ENCODE measurements at places on chromosomes 1 and 21.

GRCh38 chr1:173208868-173209267 lies 1.7 kb upstream of the TNFSF4 start:
- DNase-seq = no peak

DNA sequence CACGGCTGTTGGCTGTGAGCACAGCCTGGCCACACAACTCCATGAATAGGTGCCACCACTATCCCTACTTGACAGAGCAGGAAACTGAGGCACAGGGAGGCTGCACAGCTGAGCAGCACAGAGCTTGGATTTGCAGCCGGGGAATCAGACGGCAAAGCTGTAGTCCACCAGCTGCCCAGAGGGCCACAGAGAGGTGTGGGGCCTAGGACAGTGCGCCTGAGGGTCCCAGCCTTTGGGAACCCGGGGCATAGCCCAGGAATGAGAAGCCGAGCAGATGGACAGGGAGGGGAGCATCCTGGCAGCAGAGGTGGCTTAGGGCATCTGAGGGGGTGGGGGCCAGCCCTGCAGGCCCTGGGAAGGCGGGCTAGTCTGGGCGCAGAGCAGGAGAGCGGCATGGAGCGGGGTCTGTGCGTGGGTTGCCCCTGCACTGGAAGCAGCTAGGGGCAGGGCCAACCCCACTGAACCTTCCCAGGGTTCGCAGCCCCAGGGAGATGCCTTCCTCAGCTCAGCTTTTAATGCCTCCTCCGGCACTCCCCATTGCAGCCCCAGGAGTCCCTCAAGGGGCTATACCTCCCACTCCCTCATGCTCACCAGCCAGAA lies 46.2 kb upstream of the COL18A1 start:
- DNase-seq = no peak

DNA sequence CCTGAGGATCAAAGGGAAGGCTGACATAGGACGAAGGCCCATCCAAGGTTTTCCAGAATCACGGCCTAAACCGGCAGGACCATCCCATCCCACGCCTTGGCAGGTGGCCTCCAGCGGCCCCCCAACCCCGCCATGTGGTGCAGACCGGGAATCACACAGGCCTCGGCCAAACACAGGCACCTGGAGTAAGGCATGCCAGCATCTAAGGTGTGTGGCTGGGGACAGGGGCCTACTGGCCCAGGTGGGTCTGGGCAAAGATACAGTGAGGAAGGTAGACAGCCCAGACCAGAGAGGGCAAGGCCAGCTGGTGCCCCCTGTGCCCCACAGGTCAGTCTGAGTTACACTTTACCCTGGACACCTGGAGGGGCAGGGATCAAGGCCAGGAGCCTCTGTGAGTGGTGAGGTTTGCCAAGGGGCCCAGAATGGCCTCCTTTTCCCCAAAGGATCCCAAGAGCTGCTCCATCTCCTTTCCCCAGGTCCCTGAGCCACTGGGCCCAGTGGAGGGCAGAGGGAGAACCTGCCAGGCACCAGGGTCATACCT lies 12.7 kb upstream of the TAS1R2 start:
- DNase-seq = no peak

DNA sequence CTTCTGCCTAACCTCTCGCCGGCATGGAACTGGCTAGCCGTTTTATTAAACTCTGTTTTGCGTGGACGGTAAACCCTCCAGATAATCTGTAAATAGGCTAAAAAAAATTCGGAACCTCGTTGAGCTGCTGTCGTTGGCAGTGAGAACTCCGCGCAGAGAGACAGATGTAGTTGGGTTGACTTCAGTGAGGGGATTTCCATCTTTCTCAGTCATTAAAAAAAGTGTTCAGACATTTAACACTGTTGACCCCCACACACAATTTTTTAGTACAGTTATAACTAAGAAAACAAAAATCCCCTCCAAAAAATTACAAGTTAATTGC lies 464 bp downstream of the PARK7 start:
- no peak for DNase-seq

- DNase-seq = peak; percentile 66
These were observed 1.3 kb downstream of the S1PR1 start for GRCh38 chr1:101238031-101238628.

All from activated T-cell treated with anti-CD3 and anti-CD28 coated beads, Interleukin-2, amount 50 U/mL, for 1 hour (primary cell).